ENCODE measurements at places on chromosomes 3 and 15.
A peak's percentile ranks its signal among the peaks of the same experiment; 100 is the strongest.

GRCh38 chr3:160001850-160002623 lies 13.4 kb downstream of the IL12A start:
- no peak for DNase-seq

DNA sequence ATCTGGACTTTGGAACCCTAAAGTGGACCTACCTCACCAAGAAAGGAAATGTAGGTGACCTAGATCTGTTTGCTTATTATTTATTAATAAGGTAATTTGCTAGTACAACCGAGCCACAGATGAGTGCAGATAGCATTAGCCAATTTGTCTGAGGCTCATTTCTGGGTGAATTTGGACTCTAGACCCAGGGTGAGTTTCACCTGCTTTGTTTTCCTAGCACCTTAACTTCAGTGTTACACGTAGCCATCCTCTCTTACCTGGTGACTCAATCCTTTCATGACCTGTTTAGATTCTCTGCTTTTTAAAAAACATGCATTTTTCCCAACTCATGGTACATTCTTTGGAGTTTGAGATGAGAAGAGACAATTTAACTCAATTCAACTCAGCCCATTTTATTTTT lies 33.5 kb upstream of the KPNA4 start:
- no peak for DNase-seq

DNA sequence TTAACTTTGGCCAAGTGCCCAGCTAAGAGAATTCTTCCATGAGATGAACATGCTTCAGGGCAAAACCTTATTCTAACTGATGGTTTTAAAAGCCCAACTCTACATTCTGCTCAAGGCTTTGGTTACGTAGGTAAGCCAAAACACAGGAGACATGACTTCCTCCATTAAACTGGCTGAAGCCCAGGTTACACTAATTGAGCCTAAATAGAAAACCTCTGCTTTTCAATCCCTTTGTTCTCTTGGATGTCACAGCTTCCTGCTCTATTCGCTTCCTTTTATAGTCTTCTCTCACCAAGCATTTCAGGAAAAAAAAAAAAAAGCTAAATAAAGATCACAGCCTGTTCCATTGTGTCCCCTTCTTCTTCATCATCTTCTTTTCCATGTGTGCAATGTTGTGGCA lies 420.4 kb downstream of the TIGIT start:
- no peak for DNase-seq

- DNase-seq = no peak
Observed at GRCh38 chr3:125594125-125594524, 1.2 kb downstream of the OSBPL11 start.

GRCh38 chr15:85125056-85125661 lies 143.5 kb downstream of the PDE8A start:
- DNase-seq = no peak

DNA sequence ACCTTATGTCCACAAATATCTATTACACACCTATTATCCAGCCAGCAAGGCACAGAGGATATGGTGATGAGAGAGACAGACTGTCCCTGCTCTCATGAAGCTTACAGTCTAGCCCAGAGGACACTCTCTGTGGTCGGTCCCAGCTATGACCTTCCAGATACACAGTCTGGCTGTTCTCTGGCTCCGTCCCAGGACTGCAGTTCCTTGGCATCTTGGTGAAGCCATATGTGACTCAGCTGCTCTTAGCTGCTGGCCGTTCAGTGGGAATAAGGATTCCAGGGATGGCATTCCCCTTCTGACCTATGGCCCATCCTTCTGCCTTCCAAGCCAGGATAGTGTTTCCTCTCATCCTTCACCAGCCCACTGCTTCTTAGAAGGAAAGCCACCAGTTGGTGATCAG lies 30.8 kb downstream of the MEX3B start:
- no peak for DNase-seq

GRCh38 chr15:58070801-58071418 lies 5.4 kb upstream of the ALDH1A2 start:
- DNase-seq = no peak

DNA sequence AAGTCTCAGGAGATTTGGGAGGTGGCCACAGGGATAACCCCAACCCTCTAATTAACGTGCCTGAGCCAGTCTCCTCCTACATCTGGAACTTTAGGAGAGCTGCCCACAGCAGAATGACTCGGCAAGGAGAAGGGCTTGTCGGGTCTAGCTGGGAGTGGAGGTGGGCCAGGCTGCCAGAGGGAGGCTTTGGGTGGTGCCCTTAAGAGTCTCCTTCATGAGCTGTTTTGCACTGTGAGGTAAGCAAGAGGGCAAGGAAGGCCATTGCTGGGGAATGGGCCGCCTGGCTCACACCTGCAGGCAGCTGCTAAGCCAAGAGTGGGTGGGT lies 3.6 kb upstream of the TNK2 start:
- DNase-seq = no peak

- DNase-seq = no peak
Observed at GRCh38 chr3:108271626-108272025, 24.7 kb upstream of the HHLA2 start.

- no peak for DNase-seq
Observed at GRCh38 chr3:183485585-183485984, 57.2 kb upstream of the MCF2L2 start.

- DNase-seq = no peak
Observed at GRCh38 chr3:99330281-99330680, 308.1 kb upstream of the COL8A1 start.

- DNase-seq = no peak
Observed at GRCh38 chr3:71987089-71987735, 202.3 kb upstream of the PROK2 start.

DNA sequence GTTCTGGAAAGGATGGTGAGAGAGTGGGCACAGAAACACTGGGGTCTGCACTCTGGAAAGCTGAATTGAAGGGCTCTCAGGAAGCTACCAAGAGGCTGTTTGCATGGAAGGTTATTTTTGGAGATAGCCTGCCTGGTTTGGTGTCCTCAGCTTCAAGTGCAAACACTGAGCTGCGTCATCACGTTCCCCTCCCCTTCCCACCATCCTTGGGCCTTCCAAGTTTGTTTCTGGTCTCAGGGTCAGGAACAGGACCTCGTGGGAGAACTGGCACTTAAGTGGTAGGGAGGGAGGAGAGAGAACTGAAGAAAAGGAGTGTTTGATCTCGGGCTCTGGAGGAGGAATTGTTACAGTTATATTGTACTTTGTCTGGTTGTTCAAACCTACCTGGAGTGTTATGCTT lies 10.6 kb downstream of the ST6GAL1 start:
- no peak for DNase-seq

DNA sequence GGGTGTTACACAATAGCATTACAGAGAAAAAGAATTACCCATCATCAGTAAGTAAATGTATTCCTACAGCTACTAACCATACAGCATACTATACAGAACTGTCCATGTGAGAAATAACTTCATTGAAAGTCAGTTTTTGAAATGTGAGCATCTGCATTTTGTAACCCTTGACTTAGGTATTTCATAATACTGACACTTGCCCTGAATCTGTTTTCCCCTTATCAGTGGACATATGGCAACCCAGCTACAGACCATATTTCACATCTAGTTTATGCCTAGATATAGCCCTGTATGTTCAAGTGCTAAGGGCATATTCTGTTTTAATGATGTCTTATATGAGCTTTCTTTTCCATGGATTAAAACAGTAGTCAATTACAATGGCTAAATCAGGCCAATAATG lies 297.6 kb downstream of the TBC1D5 start:
- no peak for DNase-seq

DNA sequence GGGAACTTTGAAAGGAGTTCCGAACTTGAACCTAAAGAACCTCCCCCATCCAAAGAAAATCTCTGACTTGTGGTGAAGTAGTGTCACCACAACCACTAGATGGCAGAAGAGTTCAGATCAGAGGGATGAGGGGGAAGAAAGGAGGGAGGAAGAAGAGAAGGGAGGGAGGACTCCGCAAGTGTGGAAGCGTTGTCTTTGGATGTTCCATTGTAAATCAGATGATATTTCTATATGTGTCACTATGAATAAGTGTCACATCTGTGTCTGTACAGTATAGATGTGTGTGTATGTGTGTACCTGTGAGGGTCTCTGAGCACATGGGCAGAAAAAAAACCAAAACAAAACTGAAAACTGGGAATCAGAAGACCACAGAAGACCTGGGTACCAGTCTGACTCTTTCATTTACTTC lies 16.9 kb downstream of the SLC24A1 start:
- peak; percentile 45 for DNase-seq

GRCh38 chr3:175077216-175077615 lies 218.1 kb downstream of the NAALADL2 start:
- DNase-seq = no peak

DNA sequence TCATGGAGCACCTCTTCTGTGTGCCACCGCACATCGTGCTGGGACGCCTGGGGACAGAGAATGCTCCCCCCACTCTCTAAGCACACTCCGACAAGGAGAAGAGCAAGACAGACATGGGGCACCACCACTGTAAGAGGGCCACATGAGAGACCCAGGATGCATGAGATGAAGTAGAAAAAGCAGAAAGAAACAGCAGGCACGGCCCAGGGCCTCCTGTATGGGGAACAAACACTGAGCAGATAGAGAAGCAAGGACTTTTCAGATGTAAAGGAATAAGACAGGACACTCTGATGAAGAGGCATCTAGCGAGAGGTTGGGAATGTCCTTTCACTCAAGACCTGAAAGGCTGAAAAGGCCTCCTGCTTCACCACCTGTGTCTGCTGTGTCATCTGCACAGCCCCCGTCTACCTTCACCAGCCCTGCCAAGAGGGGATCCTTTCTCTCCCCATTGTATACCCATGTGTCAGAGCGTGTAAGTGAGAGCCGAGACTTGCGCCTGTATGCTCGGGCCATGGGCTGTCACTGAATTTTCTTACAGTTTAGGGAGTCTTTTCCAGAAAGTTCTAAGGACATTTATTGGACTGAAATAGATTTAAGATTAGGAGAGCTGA lies 125.6 kb downstream of the LRRK1 start:
- DNase-seq = no peak

DNA sequence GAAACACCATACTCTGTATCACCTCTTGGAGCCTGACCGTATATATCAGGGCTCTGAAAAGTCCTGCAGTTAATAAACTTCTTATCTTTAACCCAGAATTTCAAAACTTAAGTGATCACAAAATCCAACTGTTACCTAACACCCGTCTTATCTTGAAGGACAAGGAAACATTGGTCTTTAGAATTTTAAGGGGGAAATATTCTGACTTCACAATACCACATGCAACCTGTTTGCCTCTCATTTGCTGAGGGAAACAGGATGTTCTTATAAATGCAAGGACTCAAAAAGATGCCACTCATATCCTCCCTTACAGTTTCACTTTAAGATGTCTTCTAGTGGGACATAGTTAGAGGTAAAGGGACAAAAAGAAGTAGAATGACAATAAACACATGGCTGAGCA lies 67.9 kb downstream of the CRTC3 start:
- no peak for DNase-seq

DNA sequence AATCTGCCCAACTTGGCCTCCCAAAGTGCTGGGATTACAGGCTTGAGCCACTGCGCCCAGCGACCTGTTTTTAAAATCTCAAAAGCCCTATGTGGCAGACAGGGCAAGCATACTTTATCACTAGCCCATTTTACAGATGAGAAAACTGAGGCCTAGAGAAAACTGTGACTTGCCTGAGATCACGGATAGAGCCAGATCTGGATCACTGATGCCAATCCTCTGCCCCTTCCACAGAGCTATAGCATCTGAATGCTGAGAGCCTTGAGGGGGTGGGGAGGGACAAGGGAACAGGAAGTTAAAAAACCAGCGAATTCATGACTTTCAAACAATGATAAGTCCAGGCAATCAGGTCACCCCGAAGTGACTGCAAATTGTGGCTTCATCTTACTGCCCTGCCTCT lies 7.3 kb downstream of the ANKRD63 start:
- no peak for DNase-seq
